Mesenteric fat pad (tissue), 1 donor: ENCODE measurements at places on chromosomes 3 and 15. TPM values are rescaled to one million over a fixed set of nuclear protein-coding genes. Genes with fewer than 3 reads are reported as not detected.

The FXR1 gene
- 90.2 TPM for total RNA-seq

The DMXL2 gene
- 46.7 TPM for total RNA-seq

The INKA1 gene
- total RNA-seq: 3.2 TPM

The MST1R gene
- 1.8 TPM for total RNA-seq

The CCDC13 gene
- 1.3 TPM for total RNA-seq

The SLC51A gene
- total RNA-seq: 1.3 TPM

- no peak for DNase-seq
Measured at GRCh38 chr3:128367761-128368160, 98.9 kb downstream of the DNAJB8 start.

DNA sequence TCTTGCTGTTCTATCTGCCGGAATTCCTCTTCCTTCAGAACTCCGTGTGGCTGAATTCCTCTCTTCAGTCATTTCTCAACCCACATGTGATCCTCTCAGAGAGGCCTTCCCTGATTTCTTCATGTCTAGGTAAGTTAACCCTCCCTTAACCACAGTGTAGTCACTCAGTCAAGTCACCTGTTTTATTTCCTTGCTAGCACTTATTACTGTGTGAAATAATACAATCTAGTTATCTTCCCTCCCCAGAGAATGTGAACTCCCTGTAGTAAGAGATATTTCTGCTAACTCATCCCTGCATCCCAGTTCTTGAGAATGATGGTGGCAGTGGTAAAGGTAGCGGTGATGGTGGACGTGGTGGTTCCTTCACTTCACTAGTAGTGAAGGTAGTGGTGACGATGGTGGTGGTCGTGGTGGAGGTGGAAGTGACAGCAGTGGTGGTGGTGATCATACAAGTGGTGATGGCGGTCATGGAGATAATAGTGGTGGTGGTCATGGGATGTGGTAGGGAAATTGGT is 33.3 kb downstream of the COL6A5 start:
- DNase-seq: no peak

DNA sequence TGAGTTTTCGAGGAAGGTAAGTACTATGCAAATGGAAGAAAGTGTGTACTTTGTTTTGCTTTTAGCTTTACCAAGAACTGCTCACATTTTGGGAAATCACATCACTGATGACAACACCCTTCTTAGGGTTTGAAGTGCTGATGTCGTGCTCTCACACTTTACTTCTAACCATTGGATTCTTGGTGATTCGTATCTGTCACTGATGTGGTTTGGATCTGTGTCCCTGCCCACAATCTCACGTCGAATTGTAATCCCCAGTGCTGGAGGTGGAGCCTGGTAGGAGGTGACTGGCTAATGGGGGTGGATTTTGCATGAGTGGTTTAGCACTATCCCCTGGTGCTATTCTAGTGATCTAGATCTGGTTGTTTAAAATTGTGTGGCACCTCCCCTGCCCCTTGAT is 75.4 kb upstream of the RGMA start:
- DNase-seq: no peak

GRCh38 chr3:179811321-179812095 is 158.7 kb downstream of the USP13 start:
- no peak for DNase-seq

GRCh38 chr3:170689893-170690660 is 104.2 kb upstream of the SLC7A14 start:
- DNase-seq: no peak

- no peak for DNase-seq
Measured at GRCh38 chr3:115194476-115194875, 47.4 kb upstream of the ZBTB20 start.

GRCh38 chr3:63864965-63865327 is 1.3 kb downstream of the ATXN7 start:
- no peak for DNase-seq

- DNase-seq: no peak
Measured at GRCh38 chr3:40053663-40054062, 244.3 kb downstream of the MYRIP start.

- no peak for DNase-seq
Measured at GRCh38 chr15:31062310-31062847, 39.1 kb downstream of the TRPM1 start.

GRCh38 chr15:87287156-87287555 is 969.4 kb downstream of the NTRK3 start:
- DNase-seq: no peak

- DNase-seq: no peak
Measured at GRCh38 chr3:5210926-5211325, 23.4 kb downstream of the EDEM1 start.

DNA sequence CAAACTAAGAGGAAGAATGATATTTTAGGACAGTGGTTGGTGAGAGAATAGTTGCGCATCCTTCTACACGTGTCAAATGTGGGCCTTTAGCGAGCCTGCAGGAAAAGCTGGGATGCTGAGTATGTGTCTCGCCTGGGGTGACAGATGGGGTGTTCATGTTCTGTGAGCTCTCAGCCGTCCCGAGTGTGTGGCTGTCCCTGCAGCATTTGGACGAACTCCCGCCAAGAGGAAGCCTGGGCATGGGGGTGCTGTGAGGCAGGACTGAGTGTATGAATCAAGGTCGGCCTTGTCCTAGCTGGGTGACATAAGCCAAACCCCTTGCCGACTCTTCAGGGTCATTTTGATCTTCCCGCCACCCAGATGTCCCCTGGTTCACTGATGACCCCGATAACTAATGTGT is 94.8 kb downstream of the CACNA1D start:
- DNase-seq: no peak

DNA sequence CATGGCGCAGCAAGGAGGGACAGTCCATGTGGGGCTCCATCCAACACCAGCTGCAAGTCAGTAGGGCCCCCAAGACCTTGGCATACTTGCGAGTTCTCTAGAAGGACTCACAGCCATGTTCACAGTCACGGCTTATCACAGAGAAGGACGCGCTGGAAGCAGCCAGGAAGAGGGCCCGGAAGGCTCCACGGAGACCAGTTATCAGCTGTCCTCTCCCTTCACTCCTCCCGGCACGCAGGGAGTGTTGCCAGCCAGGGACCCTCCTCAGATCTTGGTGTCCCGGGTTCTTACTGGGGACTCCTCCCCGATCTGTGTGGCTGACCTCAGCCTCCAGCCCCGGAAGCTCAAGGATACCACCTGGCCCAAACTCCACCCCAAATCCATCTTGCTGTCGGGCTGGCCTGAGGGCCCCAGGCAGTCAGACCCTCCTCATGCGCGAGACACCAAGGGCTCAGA is 68.0 kb downstream of the SLTM start:
- DNase-seq: no peak

- no peak for DNase-seq
Measured at GRCh38 chr3:12425850-12426579, 58.3 kb upstream of the TSEN2 start.

GRCh38 chr3:120470870-120471269 is 20.1 kb upstream of the FSTL1 start:
- DNase-seq: no peak

- DNase-seq: no peak
Measured at GRCh38 chr3:69791919-69792399, 52.7 kb downstream of the MITF start.

DNA sequence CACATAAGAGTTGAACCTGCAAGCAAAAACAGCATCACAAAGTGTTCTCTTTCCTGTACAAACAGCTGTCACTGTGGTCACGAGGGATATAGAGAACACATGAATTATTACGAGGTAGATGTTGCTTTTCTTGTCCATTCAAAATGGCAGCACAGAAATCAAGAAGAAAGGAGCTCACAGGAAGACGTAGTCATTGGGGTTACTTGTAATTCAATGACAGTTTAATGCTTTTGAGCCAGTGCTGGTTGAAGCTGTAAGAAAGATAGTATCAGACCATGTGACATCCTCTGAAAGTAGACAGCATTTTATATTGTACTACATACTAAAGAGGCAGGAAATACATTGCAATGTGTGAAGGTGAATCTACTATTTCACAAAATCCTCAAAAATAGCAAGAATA is 140.4 kb downstream of the ABI3BP start:
- no peak for DNase-seq

DNA sequence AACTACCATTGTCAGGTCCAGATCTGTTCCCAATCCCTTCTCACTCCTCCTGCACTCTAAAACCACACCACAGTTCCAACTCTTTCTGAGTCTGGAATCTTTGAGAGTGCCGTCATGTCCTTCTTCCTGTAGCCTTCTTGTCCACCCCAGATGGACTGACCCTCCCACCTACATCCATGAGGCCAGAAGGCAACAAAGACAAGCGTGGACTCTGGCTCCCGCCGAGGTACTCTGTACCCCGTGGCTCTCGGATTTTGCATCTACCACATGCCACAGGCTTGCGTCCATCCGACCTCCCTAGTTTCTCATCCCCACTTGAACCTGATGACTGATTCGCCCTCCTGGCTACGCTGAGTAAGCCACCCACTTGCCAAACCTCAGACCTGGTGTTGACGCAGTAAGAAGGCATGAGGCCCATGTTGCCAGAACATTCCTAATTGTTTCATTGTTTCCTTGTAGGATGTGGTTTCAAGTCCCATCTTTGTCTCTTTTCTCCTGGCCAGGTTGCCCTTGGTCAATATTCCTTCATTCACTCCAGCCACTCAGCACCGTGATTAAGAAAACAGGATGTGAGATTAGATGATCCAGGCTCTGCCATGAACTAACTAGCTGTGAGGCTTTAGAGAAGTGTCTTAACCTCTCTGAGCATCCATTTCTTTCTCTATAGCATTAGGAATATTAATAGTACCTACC is 1.1 kb upstream of the ZBTB38 start:
- DNase-seq: no peak

DNA sequence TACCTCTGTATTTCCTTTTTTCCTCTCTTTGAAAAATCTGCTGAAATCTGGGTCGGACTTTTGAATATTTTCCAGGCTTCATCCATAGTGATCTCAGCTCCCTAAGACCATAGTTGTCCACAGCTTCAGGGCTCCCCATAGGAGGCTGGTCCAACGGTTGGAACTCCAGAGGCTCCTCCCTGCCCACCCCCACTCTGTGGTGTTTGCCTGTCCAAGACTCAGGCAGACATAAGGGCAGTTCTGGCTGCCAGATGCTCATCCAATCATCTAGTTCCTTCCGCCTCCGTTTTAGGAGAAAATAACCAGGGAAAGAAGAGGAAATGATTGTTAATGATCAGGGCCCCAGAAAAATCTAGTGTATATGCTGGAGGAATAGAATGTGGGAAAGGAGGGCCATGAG is 27.9 kb upstream of the PRTG start:
- DNase-seq: no peak

DNA sequence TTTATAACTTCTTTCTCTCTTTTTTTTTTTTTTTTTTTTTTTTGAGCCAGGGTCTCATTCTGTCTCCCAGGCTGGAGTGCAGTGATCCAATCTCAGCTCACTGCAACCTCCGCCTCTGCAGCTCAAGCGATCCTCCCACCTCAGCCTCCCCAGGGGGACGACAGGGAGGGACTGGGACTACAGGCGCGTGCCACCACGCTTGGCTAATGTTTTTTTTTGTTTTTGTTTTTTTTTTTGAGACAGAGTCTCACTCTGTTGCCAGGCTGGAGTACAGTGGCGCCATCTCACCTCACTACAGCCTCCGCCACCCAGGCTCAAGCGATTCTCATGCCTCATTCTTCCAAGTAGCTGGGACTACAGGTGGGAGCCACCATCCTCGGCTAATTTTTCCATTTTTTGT is 17.7 kb upstream of the PRKCI start:
- no peak for DNase-seq

GRCh38 chr15:101135532-101136166 is 116.2 kb downstream of the CHSY1 start:
- no peak for DNase-seq

DNA sequence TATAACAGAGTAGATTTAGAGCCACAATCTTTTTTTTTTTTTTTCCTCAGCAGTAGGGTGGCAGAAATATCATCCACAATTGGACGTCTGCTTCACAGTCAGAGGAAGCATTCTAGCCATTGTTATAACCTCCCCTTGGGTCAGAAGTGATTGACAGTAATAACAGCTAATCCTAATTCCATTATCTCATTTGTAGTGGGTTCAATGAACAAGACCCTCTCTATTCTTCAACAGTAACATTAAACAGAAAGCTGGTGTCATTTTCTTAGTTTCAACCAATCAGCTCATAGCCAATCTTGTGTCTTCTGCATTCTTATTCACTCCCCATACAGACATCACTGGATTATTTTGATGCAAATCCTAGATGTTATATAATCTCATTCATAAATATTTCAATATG is 44.6 kb downstream of the QTRT2 start:
- no peak for DNase-seq

- DNase-seq: no peak
Measured at GRCh38 chr15:89998923-89999675, 2.0 kb upstream of the ZNF710 start.

- no peak for DNase-seq
Measured at GRCh38 chr3:5787861-5788488, 600.5 kb downstream of the EDEM1 start.

DNA sequence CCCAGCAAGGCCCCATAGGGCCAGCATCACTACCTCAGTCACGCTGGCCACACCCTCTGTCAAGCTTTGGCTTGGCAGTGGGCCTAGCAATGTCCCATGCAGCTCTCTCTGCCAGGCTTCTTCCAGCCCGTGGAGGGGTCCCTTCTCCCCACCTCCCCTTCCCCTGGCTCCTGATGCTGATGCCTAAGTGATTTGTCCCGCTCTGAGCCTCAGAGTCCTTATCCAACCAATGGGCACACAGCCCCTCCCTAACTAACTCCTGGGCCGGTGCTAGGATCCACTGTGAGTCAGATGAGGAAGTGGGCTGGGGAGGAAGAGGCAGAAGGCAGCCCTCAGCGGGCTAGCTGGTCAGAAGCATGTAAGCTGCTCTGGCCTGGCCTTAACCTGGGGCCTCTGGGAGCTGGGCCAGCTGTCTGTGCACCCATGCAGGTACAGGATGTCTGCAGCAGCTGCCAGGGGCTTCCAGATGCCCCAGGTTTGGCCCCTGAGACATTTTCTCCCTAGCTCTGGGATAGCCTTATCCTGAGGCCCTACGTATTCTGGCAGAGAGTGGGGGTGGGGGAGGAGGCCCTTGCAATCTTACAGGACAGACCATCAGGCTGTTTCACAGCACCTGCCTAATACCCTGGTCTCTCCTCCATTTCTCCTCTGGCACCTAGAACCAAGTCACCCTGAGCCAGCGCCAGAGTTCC is 740 bp upstream of the ZBTB47 start:
- no peak for DNase-seq

- DNase-seq: no peak
Measured at GRCh38 chr3:104316118-104316517, 1050.6 kb upstream of the ALCAM start.

DNA sequence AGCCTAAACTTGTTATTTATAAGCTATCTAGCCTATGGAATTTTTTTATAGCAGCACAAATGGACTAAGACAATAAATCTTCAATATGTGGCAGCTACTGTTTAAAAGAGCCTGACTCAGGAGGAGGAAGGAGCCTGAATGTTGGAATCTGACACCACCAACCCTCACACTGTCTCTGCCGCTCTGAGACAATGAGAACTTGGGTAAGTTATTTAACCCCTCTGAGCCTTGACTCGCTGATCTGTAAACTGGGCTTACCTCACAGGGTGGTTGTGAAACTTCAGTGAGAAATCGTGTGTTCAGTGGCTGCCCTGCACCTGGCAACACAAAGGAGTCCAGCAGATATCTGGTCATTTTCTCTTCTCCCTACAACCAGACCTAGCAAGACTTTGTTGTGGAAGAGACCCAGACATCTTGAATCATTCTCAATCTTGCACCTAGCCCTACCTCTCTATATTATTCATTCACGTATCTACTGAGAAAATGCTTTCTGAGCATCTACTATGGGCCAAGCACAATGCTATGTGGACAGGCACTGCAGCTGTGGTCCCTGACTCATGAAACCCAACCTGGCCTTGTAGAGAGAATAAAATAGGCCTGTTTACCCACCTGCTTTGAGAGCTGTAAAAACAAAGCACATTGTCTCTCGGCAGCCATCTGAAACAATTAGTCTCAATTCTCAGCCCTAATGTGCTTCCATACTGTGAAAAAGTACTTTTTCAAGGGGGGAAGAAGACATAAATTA is 81.9 kb upstream of the SLC25A36 start:
- DNase-seq: no peak
